NB4 (cell line): ENCODE measurements at places on chromosomes 6 and 20.

GRCh38 chr6:24931718-24932691, 3.8 kb downstream of the RIPOR2 start:
- DNase-seq = no peak

DNA sequence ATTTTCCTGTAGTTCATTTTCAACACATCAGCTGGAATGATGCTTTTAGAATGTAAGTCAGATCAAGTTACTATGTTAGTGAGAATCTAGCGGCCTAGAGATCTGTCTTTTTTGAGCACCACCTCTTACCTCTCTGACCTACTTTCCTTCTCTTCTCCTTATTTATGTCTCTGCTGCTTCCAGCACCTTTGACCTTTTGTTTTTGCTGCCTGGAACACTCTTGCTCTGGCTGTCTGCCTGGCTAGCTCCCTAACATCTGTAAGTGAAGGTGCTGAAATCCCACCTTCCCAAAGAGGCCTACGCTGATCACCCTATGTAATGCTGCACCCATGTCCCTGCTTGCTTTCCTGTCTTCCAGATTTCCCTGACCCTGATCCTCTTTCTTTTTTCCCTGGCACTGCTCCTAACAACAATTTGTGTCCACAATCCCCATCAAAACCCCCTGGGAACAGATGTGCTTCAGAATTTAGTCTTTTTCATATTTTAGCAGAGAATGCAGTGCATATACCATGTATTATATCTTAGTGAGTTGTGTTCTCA, 87.8 kb downstream of the RFPL4B start:
- no peak for DNase-seq

- peak; percentile 28 for DNase-seq
These were observed 28.7 kb downstream of the KAT14 start for GRCh38 chr20:18166241-18166881.

DNA sequence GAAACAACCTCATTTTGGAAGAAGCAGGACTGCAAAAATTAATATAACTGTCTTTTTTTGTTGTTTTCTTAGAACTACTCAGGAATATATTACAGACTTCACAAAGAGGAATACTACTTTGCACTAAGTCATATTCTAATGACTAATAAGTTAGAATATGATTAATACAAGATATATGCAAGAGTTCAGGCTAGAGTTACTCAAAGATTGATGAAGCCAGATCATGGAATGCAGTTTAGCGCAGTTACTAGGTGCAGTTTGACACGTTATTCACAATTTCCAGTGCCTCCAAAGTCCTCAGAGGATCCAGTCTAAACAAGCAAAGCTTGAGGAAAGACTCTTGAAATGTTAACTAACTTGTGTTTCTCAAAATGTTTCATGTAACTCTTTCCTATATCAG, 1.2 kb upstream of the MYCT1 start:
- DNase-seq = no peak

GRCh38 chr6:34810017-34810882, 18.4 kb downstream of the BLTP3A start:
- DNase-seq = no peak

DNA sequence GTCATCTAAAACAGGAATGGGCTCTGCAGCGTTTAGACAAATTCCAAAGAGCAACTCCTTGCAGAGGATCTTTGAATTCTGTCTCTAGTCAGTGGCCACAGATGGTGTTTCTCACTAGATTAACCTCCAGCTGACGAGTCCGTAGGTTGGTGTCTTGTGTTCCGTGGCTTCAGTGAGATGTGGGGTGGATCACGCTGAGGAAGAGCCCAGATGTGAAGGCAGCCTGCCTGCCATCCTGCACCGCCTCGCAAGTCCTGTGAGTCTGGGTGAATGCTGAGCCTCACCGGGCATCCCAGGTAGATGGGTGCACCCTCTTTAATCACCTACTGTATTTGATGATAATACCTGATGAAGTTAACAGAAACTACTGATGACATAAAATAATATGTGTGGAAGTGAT, 70.4 kb downstream of the THBS2 start:
- no peak for DNase-seq

DNA sequence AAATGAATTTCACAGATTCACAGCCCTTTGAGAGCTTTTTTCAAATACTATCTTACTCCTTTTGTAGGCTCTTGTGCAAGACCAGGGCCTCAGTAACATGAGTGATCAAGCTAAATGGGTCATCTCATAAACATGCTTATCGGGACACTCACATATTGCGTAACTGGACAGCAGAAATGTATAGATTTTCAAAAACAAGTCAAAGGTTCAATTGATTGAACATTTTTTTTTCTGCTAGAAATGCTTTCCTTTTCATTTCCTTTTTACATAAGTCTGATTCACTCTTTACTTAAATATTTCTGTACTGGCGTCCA, 8.7 kb upstream of the SALL4 start:
- no peak for DNase-seq

- no peak for DNase-seq
These were observed 15.6 kb upstream of the MAS1 start for GRCh38 chr6:159875194-159875593.

DNA sequence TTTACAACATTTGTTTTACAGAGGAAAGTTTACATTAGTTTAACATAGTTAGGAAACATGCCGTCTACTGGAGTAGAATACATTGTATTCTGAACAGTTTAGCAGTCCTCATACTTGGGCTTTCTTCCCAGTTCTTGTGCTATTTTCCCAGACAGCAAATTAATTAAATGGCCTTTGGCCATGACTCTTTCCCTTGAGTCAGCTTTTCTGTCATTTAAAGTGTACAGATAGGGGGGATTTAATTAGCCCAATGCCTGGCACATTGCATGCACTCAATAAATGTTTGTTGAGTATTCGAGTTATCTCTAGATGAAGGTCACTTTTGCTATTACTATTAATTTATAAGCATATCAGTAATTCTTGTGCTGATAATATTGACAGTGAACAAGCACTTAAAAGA, 1.6 kb downstream of the TMEM244 start:
- DNase-seq = no peak

GRCh38 chr6:6148192-6148815, 141.6 kb upstream of the NRN1 start:
- no peak for DNase-seq

DNA sequence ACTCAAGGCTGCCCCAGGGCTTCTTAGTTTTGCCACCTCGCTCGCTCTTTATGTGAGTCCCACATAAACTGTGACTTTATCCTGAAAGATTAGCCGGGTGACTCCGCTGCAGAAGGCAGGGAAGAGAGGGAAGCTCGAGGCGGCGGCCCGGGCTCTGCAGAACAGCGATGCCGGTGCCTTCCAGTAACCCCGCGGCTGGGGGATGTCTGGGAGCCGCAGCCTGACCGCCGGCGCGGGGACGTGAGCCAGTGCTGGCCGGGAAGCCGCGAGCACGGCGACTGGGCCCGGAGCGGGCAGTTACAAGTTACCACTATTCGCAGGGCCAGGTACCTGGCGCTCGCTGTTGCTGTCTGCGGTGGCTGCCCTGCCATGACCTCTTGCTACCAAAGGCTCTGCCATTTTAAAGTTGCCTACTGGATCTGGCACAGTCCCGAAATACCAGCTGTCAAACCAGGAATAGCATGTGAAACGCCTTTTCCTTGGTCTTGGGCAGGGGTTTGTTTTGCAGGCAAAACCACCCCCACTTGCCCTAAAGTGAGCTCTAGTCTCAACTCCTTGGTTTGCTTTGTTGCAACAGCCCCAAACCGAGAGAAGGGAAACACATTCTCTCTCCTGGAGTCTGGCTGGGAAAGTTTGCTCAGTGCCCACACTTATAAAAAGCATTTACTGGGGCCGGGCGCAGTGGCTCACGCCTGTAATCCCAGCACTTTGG, 124.0 kb upstream of the SLC2A12 start:
- DNase-seq = peak; percentile 16

GRCh38 chr6:11206576-11206975, 25.9 kb downstream of the NEDD9 start:
- peak; percentile 36 for DNase-seq

DNA sequence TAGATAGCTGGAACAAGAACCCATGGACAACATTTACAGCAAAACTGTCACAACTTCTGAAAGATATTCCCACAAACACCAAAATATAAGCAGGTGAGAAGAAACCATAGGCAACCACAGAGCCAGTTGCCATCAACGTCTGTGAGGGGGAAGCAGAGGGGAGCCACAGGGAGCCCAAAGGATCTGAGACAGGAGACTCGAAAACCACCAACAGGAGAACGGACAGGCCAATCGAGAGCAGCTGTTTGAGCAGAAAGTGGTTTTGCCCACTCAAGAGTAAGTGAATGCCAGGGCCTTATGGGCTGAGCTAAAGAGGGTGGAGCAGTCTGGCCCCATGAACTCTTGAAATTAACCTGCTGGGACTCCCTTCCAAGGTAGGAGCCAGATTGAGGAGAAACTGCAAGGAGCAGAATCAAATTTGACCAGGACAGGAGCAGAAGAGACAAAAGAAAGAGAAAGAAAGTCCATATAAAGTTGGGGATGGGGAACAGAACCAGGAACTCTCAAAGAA, 195.4 kb downstream of the ANKRD60 start:
- DNase-seq = no peak

- peak; percentile 20 for DNase-seq
These were observed 68.7 kb downstream of the PLAGL1 start for GRCh38 chr6:143939364-143939763.

- peak; percentile 2 for DNase-seq
These were observed 280.8 kb downstream of the FOXA2 start for GRCh38 chr20:22303523-22303922.

- peak; percentile 12 for DNase-seq
These were observed 143.0 kb downstream of the SAMD5 start for GRCh38 chr6:147651249-147652063.

- no peak for DNase-seq
These were observed 132.2 kb downstream of the TAF4 start for GRCh38 chr20:61933481-61933950.

DNA sequence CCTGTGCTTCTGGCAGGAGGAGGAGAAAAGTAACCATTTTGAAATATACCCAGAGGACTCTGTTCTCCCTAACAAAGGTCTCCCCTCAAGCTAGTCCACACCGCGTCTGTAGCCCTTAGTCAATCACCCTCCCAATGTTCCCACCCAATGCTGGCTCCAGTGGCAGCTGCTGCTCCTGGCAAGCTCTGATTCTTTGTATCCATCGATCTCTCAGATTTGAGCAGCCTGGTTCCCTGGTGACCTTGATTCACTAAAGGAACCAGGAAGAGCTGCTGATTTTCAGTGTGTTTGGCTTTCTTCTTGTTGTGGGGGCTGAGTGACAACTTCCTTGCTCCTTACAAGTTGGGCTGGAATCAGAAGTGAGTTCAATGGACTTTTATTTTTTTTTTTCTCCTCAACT, 68.5 kb downstream of the FOXC1 start:
- DNase-seq = no peak

DNA sequence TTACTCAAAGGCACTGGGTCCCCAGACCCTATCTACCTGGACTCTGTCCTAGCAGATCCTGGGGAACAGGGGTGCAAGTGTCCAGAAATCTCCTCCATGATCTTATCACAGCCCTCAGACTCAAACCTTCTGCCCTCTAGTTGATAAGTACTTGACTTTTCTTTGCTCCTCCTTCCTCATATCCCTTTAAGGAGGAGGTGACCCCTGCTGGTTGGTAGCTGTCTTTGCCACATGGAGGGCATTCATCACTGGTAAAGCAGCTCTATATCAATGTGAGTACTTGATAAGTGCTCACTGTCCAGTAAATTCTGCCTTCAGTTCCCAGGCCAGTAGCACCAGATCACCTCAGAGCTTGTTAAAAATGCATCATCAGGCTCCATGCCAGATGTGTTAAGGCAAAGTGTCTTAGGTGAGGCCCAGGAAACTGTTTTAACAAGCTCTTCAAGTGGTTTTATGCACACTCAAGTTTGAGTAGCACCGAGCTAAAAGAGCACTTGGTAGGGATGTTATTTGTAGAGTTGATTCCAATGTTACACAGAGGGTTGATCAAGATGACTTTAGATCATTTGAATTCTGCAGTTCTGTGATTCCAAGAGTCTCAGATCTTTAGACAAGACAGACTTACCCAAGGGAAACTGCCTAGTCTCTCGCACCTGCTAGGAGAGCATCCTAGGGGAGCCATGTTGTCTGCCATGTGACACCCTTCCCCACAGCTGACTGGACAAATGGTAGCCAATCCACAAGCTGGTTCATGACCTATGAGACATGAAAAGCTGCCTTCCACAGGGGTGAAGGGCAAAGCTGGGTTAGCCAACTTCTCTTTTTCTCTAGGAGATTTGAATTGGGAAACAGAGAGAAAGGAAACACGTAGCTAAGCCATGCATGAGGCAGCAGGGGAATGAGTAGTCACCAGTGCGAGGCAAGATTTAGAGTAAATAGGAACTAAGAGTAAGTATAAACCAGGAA, 18.6 kb downstream of the TREML2 start:
- DNase-seq = peak; percentile 92

GRCh38 chr6:161082215-161082614, 90.6 kb downstream of the MAP3K4 start:
- no peak for DNase-seq

DNA sequence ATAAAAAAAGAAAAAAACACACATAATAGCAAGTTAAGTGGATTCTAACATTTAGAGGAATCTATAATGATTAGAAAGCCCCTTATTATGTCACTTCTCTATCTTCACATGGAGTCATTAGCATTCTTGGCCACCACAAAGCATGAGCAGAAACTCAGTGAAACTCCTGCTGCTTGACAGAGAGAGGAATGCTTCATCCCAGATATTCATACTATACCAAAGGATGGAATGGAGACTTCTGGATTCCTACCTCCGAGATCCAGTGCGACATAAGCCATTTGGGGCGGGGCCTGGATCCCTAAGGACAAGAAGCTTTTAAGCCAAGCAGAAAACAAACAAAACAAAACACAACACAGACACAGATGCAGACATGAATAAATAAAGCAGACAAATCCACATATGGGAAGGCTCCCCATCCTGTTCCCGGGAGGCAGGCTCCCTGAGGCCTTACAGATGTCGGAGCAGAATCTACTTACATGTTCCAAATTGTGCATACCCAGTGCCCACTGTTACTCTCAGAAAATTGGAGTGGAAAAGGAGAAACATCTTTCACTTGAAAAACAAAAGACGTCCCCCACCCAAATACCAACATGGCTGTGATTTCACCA, 727.3 kb downstream of the MAFB start:
- DNase-seq = no peak

DNA sequence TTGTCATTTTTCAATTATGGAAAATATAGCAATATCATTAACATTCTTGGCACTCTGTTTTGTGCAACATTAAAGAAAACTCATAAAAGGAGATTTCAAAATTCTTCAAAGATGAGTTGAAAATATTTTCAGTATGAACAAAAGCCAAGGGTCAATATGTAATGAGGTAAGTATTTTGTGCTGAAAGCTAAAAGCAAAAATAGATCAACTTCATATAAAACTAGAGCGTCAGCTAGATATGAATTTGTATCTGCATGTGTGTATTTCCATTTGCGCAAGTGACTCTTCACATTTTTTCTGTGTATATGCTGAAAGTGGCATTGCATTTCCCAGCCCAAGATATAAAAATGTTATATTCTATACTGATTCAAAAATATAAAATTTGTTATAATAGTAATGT, 492.1 kb upstream of the EYS start:
- DNase-seq = no peak

DNA sequence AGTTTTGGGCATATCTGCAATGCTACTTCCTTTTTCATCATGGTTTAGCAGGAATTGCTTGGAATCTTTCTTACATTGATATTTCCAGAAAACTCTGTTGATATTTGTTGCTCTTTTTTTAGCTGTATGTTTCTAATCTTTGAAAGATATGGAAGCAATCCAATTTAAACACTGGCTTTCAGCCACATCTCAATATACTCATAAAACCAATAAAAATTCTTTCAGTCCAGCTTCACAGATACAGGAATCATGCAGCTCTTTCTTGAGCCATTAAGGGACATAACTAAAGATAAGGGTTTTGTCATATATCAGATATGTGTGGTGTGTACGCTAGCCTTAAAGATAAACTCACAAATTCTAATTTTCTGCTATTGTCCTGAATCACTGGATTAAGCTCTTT, 47.4 kb downstream of the PKIB start:
- no peak for DNase-seq
